ENCODE measurements at places on chromosomes 1 and 21.

DNA sequence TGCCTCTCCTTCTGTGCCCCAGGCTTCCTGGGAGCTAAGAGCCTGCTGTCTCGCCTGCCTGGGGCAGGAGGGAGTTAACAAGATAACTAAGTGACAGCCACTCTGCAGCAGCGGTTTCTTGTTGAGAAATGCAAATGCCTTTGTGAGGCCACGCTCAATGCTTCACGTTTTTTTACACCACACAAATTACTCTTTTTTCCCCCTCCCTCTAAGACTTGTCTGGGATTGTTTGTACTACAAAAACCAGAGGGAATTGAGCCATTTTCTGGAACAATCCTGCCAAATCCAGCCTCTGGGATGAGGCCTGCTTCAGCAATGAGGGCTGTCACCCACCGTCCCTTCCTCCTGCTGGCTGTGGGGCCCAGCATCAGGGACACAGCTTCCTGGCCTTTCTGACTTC is 119.6 kb downstream of the ACTL8 start:
- no peak for DNase-seq

DNA sequence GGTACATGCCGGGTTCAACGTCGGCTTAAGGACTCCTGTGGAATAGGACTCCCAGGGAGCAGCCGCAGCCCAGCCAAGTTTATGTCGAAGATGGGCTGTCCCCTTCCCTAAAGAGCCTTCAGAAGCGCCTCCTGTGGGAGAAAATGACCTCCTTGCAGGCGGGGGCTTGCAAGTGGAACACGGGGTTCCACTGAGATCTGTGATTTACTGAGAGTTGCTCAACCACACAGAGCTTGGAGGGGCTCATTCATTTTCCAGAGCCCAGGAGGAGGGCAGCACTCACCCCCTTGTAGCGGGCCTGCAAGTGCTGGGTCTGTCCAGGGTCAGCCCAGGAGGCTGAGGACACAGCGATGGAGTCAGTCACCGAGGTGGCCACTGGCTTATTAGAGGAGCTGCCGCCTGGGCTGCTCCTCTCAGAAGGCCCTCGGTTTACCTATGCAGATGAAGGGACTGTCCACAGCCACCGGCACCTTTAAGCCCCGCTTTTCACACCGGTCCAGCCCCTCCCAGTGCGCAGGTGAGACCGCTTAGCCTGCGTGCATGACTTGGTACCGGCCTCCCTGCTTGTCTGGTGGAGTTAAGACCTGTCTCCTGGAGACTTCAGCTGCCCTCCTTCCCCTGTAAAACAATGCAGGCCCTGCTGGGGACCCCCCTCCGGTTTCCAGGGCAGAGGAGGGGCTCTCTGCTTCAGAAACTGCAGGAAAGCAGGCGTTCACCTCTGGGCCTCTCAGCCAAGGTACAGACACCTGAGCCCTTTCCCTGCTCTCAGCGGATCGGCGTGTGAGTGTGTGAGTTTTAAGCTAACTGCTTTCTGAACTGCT is 57.5 kb downstream of the ATP5PO start:
- DNase-seq, result no peak

GRCh38 chr21:25838809-25839208 is 104.0 kb downstream of the GABPA start:
- DNase-seq, result no peak

- DNase-seq, result no peak
Measured at GRCh38 chr1:68542586-68542985, 45.7 kb upstream of the DEPDC1 start.

- no peak for DNase-seq
Measured at GRCh38 chr1:41319807-41320711, 41.2 kb upstream of the FOXO6 start.

DNA sequence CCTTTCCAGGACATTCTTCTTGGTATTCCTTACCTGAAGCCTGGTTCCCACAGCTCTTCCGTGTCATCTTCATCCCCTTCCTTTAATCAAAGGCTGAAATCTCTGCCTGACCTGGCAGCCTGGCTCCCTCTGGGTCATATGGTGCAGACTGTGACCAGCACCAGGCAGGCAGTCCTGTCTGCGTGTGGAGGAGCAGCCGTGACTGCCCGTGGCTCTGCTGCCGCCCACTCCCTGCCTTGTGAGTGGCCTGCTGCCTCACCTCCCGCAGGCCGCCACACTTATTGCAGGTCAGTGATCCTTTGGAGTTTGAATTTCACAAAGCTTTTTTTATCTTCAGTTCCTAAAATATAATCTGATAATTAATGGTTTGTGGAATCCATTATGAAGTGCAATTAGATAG is 36.2 kb upstream of the EPHA8 start:
- DNase-seq, result no peak

DNA sequence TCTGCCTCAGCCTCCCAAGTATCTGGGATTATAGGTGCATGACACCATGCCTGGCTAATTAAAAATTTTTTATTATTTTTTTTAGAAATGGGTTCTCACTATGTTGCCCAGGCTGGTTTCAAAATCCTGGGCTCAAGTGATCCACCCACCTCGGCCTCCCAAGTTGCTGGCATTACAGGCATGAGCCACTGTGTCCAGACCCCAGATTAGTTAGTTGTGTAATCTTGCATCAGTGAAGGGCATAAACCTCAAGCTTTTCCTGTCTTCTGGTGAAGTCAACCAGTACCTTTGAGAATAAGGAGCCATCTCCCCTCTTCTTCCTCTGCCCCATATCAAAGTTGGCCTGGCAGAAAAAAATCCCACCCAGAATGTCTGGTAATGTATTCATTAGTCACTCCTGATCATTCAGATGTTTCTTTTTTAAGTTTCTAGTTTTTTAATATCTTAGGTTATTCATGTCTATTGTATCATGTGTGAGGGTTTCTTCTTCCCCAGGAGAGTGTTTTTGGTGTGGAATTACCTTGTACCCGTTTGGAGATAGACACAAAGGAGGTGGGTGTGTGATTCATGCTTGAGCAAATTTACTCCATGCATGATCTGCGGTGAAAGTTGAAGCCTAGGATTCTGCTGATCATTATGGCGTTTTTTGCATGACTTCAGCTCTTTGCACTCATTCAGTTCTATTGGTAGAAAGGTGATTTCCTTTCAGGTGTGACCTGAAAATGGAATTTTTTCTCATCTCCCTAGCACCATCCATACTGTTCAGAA is 144.0 kb downstream of the FMN2 start:
- no peak for DNase-seq

GRCh38 chr1:218677026-218677425 is 331.9 kb downstream of the TGFB2 start:
- no peak for DNase-seq

DNA sequence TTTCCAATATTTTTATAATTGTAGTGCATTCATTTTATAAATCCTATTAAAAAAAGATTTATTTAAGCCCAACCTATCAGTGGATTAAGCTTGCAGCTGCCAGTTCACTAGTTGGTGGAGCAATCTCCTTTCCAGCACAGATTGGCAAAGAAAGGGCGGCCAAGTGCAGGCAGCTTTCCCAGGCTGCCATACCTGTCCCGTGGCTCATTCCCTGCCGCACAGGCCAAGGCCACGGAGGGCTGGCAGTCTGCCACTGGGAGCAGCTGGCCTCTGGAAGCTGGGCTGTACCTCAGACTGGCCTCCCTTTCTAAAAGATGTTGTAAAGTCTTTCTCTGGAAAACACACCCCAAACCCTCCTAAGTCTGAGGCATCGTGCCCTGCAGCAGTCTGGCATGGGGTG is 74.2 kb downstream of the SIM2 start:
- peak; percentile 54 for DNase-seq

GRCh38 chr1:110482662-110483307 is 31.8 kb downstream of the PROK1 start:
- DNase-seq, result no peak

DNA sequence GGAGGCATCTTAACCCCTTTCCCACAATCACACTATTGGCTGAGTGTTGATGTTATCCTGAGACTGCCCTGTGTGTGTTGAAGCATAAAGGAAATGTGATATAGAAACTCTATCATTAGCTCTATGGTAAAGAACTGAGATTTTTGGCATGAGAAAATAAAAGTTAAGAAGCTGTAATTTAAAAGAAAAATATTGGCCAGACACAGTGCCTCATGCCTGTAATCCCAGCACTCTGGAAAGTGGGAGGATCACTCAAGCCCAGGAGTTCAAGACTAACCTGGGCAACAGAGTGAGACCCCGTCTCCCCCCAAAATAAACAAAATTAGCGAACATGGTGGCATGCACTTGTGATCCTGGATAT is 14.2 kb upstream of the RIPK4 start:
- DNase-seq, result no peak

GRCh38 chr1:245126530-245126929 is 28.3 kb upstream of the KIF26B start:
- no peak for DNase-seq

DNA sequence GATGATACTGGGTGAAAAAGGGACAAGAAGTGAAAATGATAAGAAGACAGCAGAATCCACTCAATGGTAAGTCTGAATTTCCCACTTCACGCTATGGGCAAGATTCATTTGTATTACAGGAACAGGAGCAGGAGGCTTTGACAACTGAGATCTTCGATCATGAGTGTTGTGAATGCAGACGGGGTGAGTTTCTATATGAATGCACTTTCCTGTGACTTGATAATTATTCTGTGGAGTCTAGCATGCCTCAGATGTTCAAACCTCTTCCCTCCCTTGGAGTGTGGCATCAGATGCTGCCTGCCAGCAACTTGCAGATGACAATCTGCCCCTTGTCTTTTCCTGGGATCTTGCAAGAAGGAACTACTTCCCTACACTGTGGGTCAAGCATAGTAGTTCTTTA is 225.4 kb downstream of the HLX start:
- no peak for DNase-seq

Measured in NCI-H1105 (cell line).